Stimulated activated naive CD4-positive, alpha-beta T cell treated with Interleukin-2 at 50 U/mL for 16 hours (primary cell): ENCODE measurements at places on chromosomes 11 and 22.

GRCh38 chr11:67651976-67652781 is 1.6 kb upstream of the ACY3 start:
- no peak for DNase-seq

DNA sequence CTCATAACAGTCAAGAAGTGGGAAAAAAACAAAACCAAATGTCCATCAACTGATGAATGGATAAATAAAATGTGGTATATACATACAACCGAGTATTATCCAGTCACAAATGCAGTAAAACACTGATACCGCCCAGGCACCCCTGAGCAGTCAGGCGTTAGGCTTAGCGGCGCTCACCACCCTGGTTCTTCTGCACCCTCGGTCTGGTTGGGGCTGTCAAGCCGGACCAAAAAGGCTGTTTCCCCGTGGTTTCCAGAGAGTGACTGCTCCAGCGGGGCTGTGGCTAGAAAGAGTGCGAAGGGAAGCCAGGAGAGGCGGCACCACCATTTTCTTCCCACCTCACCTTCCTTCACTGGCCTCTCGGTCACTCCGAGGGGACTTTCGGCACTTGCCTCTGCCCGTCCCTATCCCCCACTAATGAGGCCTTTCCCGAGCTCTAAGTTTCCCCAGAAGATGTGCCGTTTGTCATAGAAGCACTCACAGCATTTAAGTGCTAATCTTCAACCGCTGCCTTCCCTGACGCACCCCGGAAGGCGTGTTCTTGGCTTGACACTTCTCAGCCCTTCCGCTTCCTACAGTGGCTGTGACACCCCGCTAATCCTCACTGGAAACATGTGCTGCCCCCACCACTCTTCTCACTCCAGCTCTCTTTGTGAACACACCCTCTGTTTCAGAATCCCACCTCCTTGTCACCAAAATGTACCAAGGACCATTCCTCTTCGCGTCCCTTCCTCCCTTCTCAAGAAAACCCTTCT is 42.4 kb downstream of the FCHSD2 start:
- DNase-seq, result no peak

GRCh38 chr11:17865765-17866428 is 131.3 kb downstream of the KCNC1 start:
- no peak for DNase-seq

DNA sequence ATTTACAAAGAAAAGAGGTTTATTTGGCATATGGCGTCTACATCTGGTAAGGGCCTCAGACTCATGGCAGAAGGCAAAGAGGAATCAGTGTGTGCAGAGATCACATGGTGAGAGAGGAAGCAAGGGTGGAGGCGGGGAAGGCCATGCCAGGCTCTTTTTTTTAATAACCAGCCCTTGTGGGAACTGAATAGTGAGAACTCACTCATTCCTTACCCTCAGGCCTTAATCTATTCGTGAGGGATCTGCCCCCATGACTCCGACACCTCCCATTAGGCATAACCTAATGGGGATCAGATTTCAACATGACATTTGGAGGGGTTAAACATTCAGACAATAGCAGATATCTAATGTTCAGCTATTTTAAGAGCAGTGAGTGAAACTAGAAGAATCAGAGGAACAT is 55.7 kb downstream of the ATM start:
- no peak for DNase-seq
